ENCODE measurements at places on chromosomes 16 and 17.

DNA sequence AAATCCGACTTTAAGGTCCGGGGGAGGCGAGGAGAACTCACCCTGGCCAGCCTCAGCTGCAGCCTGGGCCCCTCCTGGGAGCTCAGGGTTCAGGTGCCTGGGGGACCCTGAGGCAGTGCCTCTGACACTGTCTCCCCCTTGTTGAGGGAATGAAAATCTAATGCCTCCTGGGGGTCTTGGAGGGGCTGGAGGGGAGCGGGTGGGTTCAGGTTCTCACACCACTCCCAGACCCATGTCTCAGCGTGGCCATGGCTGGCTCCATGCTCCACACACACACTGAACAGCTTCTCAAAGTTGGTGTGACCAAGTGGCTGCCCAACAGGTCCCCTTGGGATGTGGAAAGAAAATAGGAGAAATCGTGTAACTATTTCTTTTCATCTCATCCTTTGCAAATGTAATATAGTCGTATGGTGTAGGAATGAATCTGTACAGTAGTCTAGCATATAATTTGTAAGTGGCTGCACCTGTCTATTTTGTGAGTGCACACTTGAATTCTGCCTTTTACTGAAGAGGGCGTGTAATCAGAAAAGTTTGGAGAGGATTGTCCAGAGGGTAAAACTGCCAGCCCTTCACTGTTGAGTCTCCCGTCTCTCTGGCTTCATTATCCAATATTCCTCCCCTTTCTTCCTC is 788 bp upstream of the PRCD start:
- DNase-seq: no peak

DNA sequence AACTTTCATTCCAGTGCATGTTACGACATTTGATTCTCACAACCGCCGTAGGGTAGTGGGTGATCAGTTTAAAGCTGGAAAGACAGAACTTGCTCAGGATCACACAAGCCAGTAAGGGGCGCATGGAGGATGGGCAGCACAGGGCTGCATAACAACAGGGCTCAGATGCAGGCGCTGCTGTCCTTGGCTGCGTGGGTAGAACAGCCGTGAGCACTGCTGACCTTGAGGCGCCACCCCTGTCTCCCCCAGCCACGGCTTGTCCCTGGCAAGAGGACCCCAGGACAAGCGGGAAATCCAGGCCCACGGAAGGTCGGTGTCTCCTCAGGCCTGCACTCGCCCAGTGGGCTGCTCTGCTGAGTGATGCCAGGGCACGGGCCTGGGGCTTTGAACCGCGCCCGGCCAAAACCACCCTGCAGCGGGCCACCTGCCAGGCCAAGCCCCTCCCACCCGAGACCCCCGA is 84.7 kb downstream of the LMF1 start:
- DNase-seq: no peak

DNA sequence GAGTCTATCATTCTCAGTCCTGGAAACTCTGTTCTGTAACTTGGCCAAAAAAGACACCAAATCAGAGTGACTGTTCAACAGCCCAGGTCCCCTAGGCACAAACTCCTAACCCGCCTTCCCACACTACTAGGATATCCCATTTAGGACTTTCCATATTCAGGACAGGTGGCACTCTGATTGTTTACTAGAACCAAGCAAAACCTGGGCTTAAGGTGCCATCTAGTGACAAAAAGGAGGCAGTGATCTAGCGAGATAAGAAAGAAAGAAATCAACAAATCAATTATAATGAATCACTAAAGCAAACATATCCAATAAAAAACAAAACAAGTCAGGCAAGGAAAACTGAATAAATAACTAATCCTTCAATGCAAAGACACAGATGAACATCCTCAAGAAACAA is 203.9 kb downstream of the CEP112 start:
- peak; percentile 6 for DNase-seq

DNA sequence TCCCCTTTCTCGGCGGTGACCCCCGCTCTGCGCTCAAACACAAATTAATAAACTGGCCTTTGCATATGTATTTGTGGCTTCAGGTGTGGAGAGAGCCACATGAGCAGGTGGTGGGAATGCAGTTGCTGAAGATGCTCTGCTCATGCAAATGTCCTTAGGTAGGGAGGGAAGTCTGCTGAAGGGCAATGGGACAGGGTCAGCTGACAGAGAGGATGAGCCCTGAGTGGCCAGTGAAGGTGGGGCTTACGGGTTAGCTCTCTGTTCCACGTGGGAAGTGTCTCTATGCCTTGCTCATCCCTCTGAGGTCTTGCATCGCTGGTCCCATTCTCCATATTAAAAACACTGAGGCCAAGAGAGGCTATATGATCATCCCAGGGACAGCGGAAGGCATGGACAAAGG is 74.2 kb upstream of the CCL1 start:
- DNase-seq: no peak

DNA sequence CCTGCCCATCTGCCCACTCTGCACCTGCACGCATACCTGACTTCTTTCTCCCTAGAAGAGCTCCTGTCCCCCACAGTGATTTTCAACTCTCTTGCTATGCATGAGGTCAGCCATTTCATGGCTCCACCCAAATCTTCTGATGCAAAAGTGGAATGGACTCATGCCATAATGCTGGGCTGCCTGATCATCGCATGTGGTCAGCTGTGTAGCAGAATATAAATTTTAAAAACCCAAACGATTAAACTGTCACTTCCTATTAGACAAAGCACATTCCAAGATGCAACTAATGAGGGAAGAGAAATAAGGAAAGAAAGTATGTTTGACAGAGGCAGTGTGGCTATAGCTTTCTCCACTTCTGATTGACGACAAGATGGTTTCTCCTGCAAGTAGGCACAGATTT is 26.1 kb downstream of the GRIN2A start:
- DNase-seq: no peak

DNA sequence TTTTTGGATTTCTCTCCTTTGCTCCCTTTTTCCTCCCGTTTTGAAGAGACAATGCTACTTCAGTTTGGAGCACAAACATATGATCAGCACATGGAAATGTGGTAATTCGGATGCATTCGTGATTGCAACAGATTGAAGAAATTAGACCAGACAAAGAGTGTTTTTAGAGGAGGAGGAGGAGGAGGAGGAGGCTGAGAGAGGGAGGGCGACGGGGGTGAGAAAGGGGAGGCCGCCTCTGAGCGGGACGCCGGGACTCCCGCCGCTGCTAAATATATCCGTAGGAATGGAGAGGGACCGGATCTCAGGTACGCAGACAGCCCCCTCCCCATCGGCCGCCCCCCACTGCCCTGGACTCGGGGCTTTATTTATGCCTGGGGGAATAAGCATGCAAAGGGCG is 179.3 kb downstream of the SEC14L1 start:
- DNase-seq: no peak

GRCh38 chr16:56985288-56985961 is 3.9 kb upstream of the NLRC5 start:
- DNase-seq: peak; percentile 38

- no peak for DNase-seq
Measured at GRCh38 chr17:41653892-41654677, 29.7 kb upstream of the KRT17 start.
